NCI-H2171 treated with DMSO at 0.1 percent for 48 hours (cell line): ENCODE measurements at places on chromosomes 6 and 20.
A peak's percentile ranks its signal among the peaks of the same experiment; 100 is the strongest.

DNA sequence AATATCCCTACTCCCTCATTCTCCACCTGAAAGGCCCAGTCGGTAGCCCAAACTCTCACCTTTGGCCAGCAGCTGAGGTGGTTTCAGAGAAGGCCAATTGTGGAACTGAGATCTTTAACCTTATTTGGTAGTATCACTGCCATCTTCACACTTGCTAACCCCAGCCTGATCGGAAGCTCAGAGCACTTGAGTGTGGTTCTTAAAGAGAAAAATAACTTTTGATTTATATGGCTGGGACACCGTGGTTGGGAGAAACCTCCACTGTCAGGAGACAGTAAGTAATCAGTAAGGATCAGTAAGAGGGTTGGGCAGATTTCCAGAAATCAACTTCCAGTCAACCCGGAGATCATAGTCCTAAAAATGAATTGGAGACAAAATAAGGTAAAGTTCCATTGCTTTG lies 22.8 kb upstream of the PRSS16 start:
- DNase-seq: no peak

DNA sequence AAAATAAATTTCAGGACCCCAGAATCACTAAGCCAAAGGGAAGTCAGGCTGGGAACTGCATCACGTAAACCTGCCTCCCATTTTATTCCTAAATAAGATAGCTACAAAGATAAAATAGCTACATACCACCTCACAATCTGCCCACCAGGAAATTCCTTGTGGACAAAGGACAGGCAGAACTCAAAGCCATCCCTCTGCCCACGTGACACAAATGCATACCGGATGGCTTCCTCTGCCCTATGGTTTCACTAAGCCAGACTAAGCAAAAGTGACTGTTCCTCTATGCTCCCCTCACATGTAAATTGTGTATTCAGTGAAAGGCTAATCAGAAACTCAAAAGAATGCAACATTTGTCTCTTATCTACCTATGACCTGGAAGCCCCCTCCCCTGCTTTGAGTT lies 15.0 kb downstream of the MBOAT1 start:
- no peak for DNase-seq

- DNase-seq: no peak
These were observed 91.6 kb upstream of the RIPOR2 start for GRCh38 chr6:25027221-25027916.

GRCh38 chr6:53639520-53639919 lies 26.0 kb downstream of the KLHL31 start:
- no peak for DNase-seq

- peak; percentile 21 for DNase-seq
These were observed 32.9 kb upstream of the EYA4 start for GRCh38 chr6:133208183-133208755.

- DNase-seq: no peak
These were observed 27.1 kb downstream of the SMOC2 start for GRCh38 chr6:168468045-168468444.

DNA sequence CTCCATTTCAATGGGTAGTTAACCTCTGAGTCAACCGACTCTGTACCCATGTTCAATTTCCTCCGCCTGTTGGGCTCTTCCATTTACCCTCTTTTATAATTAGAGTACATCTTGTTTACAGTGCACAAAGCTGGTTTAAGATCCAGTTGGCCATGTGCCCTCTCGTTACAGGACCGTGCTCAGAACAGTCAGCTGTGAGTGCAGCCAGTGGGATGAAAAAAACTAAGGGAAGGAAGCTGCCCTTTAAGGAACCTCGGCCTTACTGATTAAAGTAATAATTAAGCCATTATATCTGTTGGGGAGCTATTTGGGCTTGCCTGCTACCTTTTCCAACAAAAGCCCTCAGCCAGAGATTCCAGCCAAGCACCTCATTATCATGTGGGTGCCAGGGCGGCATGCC lies 68.8 kb downstream of the TMEM170B start:
- DNase-seq: no peak

DNA sequence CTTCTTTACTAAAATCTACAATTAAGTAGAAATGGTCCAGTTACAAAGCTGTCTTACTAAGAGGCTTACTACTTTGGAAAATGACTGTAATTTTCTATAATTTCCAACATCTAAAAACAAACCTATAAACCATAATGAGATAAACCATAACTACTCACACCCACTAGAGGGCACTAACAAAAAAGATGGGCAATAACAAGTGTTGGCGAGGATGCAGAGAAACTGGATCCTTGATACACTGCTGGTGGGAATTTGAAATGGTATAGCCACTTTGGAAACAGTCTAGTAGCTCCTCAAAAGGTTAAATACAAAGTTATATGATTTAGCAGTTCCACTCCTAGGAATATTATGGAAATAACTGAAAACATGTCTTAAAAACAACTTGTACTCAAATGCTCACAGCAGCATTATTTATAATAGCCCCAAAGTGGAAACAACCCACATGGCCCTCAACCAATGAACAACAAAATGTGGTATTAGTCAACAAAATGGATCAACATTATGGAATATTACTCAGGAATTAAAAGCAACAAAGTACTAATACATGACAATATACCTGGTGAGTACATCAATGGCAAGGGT lies 50.6 kb downstream of the GJA10 start:
- DNase-seq: peak; percentile 29

DNA sequence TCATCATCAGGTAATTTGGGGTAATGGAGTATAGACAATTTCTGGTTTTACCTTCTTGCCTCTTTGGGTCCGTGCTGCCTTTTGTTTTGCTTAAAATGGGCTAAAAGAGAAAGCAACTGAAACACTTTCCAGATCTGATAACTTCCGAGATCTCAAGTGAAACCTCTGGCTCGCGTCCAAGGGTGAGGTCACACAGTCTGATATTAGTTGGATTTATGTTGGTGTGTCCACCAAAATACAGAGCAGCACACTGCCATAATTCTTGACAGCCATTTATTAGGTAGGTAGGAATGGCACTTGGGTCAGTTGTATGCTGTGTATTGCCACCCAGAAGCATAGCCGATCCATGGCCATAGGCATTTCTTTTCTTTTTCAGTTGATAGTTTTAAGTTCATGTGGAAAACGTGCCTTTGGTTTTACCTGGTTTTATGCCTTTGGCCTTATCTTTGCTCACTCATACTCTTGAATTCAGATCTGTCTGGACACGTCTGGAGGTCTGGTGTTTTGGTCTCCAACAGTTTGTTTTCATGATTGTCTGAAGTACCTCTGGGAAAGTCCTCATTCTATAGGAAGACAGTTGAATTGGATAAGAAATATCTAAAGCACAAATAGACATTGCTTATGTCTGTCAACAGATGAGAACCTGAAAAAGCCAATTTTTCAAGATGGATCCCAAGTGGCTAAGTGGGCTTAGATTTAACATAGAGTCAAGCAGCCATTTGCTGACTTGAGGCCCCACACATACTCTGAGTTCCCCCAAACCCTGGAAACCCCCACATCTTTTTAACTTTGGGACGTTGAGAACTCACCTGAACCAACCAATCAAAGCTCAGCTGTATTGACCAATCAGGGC lies 320.8 kb downstream of the SOX4 start:
- DNase-seq: peak; percentile 45

GRCh38 chr20:59634435-59635005 lies 30.2 kb downstream of the PHACTR3 start:
- no peak for DNase-seq

DNA sequence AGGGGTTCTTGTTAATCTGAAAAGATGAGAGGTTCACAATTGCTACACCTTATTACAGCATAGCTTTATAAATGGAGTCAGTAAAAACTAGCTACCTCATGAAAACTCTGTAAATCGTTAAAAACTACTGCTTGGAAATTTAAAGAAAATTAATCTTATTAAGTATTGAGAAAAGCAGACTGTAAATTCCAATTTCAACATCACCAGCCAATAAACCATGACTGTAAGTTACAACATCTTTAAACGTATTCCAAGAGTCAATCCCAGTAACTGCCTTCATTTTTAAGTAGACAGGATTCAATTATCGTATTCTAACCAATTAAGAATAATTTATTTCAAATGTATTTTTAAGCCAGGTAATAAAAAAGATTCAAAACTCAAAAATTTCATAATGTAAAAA lies 70.3 kb downstream of the ATG5 start:
- no peak for DNase-seq

GRCh38 chr6:130105996-130106704 lies 87.8 kb downstream of the L3MBTL3 start:
- no peak for DNase-seq
